ENCODE measurements at places on chromosomes 7 and 10.

GRCh38 chr10:121187391-121187790 lies 336.2 kb downstream of the WDR11 start:
- DNase-seq, result no peak

- no peak for DNase-seq
Observed at GRCh38 chr10:73865107-73865458, 9.3 kb downstream of the CAMK2G start.

DNA sequence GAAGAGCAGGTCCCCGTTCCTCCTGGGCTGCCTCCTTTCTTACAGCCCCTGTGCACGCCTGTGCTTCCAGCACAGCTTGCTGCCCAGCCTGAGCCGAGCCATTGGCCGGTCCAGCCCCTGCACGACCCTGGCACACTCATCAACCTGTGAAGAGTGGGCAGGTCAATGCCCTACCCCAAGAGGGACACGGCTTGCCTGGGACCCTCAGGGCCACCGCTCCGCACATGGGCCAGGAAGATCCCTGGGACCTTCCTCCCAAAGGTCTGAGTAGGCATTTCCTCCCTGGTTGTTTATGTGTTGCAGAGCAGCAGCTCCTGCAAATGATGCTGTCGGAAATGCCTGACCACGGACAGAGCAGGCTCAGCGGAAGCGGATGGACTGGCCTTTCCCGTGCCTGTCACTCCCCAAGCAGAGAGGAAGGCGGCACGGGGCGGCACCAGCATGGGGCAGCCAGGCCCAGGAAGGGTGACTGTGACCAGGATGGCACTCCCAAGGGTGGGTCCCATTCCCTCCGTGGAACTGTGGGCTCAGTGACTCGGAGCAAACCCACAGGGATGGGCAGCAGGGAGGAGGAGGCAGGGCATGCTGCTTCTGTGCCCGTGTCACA lies 252.5 kb downstream of the TNS3 start:
- DNase-seq, result no peak

- DNase-seq, result no peak
Observed at GRCh38 chr7:129502708-129503685, 666 bp downstream of the SMKR1 start.

GRCh38 chr10:110407301-110408170 lies 90.2 kb upstream of the DUSP5 start:
- DNase-seq, result peak; percentile 95

GRCh38 chr7:37435156-37435855 lies 13.4 kb downstream of the ELMO1 start:
- no peak for DNase-seq

GRCh38 chr7:130141161-130141883 lies 63.9 kb downstream of the TMEM209 start:
- DNase-seq, result no peak

DNA sequence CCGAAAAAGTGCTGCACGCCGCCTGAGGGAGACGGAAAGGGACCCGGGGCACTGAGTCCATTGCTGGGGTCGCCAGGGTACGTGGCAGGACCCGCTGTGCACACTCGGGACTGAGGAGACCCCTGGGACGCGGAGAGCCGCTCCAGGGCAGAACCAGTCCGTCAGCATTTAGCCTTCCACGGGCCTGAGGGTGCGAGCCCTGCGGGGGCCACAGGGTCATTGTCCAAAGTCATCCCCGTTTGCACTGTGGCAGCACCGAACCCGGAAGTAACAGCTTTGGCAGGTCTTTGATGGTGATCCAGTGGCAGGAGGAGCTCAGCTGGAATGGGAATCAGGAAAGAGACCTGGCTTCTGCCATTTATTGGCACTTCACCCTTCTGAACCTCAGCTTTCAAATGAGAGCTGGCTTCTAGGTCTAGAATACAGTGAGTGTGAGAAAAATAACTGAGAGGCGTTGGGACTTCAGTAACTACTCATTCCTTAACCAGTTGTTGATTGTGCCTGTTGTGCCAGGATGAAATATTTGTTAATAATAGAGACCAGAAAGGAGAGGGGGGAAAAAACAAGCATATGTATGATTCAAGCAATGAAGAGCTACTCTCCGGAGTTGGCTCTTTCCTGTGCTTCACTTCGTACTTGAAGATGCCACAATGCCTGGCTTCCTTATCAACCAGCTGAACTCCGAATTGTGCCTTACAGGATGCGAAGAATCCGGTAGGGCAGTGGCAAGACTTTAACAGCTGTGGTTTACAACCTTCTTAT lies 811 bp upstream of the ARHGAP12 start:
- DNase-seq, result peak; percentile 34

DNA sequence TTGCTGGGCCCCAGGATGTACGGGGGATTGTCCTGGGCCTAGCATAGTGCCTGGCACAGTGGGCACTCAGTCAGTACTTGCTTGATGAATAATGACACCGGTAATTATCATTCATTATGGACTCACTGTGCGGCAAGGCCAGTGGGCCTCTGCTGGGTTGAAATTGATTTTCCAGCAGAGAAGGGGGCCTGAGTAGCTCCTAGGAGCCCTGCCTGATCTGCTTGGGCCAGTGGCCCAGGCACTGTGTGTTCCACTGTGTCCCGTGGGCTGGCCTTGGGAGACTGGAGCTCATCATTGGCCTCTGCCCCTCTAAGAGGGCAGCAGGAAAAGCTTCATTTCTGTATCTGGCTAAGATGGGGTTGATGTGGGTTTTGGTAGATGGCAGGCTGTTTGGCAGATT lies 1.4 kb downstream of the CHST3 start:
- no peak for DNase-seq

- DNase-seq, result peak; percentile 65
Observed at GRCh38 chr7:94183289-94183749, 179.2 kb upstream of the BET1 start.

GRCh38 chr10:88721392-88721791 lies 15.3 kb downstream of the LIPK start:
- DNase-seq, result no peak

DNA sequence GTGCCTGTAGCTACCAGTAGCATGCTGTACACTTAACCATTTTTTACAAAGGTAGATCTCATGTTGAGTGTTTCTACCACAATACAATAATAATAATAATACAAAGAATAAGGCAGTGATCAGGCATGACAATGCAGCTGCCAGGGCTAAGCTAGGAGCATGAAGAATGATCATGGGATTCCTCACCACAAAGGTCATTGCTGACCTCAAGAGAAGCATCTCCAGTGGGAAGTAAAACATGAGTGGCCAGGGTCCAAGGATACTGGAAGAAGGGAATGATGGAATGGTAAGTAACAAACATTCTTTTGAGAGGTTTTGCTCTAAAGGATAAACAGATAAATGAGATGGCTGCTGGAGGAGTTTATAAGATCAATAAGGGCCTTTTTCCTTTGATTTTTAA lies 591.1 kb downstream of the TNS3 start:
- no peak for DNase-seq

DNA sequence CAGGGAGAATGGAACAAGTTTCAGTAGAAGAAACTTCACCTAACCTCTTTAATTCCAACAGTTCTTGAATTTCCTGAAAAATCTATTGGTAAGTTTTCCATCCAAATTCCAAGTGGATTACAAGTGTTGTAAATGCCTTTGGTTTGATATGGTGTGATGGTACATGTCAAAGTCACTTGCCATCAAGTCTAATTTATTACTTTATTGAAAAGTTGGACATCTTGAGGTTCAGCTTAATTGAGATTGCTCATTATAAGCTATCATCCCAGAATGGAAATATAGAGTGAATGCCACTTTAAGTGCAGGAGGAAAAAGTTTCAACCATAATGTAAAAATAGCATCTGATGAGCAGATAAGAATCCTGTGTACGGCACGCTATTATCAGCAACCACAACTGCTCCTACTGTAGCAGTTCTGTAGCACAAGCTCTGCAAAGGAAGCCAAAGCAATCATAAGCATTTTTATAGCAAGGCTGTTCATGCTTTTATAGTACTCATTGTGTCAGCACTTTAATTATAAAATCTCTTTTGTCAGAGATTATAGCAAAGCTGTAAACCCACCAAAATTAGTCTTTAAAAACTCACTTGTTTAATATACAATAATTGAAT lies 991.8 kb upstream of the PHF14 start:
- DNase-seq, result no peak

DNA sequence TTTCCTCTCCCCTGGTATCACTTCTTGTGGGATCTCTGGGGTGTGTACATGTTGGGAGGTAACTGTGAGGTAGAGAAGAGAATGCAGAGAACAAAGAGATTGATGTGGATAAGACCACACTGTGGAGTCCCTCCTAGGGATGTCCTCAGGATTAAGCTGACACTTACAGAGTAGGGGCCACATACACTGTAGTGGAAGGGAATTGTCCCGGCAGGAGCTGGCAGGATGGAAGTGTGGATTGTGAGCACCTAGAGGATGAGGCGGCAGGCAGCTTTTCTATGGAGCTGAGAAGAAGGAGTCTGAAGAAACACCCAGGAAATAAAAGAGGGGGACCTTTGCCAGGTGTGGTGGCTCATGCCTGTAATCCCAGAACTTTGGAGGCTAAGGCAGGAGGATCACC lies 13.5 kb downstream of the AGFG2 start:
- no peak for DNase-seq

GRCh38 chr7:120185940-120186682 lies 86.9 kb upstream of the KCND2 start:
- no peak for DNase-seq

GRCh38 chr7:107878636-107879035 lies 12.3 kb upstream of the DLD start:
- no peak for DNase-seq

- no peak for DNase-seq
Observed at GRCh38 chr7:104795616-104796398, 218.2 kb upstream of the KMT2E start.

- DNase-seq, result peak; percentile 63
Observed at GRCh38 chr10:61903221-61903927, 1.9 kb downstream of the ARID5B start.

GRCh38 chr7:122995600-122995999 lies at the start of gene TAS2R16:
Gene TAS2R16 (minus strand): TSS chr7:122995700. CDS start chr7:122995634, 66 bp downstream.
- no peak for DNase-seq

GRCh38 chr10:49527061-49527460 lies 11.9 kb downstream of the ERCC6 start:
- no peak for DNase-seq

- no peak for DNase-seq
Observed at GRCh38 chr10:79150444-79150754, 81.6 kb downstream of the ZMIZ1 start.

DNA sequence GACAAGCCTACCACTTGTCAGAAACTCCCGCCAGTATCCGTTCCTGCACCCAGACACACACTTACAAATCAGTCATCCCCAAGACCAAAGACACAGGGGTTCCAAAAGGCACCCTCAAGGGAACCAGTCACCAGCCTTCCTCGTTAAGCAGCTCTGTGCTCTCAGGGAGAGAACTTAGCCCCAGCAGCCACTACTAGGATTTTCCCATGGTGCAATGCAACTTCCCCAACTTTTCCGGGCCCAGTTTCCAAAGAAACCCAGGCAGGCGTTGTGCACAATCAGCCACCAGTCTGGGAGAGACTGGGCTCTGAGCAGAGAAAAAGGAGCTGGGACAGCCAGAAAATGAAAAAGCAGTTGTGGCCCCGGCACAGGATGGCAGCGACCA lies 1.2 kb downstream of the DLG5 start:
- no peak for DNase-seq

DNA sequence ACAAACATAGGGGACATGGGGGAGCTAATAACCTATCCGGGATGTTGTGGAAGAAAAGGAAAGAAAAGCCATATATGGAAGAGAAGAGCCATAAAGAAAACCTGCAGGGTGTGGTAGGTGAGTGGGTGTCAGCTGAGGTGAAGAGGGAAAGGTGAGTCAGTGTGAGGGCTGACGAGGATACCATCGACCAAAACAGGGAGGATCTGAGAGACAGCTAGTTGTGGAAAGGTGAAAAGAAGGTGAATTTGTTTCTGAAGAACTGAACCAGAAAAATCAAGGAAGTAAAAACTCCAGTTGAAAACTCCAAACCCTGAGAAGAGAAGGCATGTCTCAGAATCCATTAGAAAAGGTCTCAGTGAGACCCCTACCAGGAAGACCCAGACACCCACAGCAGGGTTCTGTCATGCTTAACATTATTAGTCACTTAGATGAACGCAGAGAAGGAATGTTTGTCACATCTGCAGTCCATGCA lies 4.1 kb downstream of the BLNK start:
- no peak for DNase-seq

DNA sequence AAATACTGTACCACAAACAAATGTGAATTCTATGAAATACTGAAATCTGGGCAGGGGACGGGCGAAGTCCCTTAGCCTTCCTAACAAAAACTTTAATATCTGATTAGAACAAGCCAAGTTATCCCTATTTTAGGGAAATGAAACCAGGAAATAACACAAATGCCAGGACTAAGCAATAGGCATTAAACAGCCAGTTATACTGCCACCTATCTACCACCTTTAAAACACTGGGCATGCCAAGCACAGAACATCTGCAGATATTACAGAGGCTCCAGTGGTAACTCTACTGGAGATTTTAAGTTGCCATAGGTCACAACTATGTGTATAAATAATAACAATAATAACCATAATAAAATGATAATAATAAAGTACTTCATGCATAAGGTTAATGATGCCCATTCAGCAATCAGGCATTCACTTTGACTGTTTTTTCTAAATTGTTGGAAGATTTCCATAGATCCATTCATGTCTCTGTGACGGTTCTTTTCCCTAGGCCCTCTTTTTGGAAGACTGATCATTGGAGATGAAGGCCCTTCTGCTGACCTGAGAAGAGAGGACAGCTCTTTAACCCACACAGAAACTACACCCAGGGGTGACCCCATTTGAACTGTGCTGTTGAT lies 195.7 kb downstream of the CACNA2D1 start:
- DNase-seq, result no peak

DNA sequence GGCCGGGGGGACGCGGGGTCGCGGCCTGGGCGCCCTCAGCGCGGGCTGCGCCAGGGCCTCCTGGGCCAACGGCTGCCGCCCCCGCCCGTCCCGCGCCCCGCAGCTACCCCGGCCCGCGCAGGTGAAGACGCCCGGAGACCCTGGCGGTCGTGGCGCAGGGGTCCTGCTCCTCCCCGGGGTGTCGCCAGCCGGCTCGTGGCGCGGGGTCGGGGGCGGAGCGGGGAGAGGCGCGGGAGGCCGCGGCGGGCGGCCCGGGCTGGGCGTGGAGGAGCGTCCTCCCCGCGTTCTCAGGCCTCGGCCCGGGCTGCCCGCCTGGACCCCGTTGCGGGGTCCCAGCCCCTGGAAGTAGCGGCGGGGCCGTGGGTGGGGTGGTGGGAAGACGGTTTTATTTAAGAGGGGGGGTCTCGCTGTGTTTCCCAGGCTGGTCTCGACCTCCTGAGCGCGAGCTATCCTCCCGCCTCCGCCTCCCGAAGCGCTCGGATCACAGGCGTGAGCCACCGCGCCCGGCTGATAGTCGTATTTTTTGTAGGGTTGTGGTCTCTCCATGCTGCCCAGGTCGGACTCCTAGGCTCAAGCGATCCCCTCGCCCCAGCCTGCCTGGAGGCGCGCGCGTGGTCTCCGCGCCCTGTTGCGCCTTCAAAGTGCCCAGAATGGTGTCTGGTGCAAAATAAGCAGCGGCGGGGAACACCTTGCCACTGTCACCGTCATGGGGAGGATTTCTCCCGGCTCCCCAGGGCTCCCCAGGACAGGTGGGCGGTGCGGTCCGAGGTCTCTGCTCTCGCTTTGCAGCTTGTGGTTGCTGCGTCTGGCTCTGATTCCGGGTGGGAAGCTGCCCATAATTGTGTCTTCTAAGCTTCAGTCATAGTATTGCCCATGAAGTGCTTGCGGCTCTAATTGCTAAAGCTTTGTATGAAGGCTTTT lies 15.3 kb upstream of the SUN1 start:
- DNase-seq, result no peak

GRCh38 chr10:68792115-68792514 lies 35.2 kb upstream of the STOX1 start:
- DNase-seq, result no peak

Data from trophoblast cell (in vitro differentiated cells and primary cell).